HEK293T (cell line): ENCODE measurements at places on chromosomes 1 and 21.
A peak's percentile ranks its signal among the peaks of the same experiment; 100 is the strongest.

DNA sequence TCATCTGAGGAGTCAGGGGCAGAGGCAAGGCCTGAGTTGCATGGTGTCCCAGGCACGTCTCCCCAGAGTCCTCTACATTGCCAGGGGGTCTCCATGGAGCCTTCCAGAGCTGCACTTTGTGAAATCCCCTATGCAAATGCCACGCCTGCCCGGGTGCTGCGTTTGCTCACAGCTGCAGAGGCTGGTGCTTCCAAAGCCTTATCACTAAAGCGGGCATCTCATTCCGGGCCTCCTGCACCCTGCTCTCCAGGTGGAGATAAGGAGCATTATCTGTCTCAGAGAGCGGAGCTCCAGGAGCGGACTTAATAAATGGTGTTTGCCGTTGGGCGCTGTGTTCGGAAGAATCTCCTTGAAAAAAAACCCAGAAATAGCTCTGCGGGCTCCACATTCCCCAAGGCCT, 25.9 kb upstream of the ACTL8 start:
- no peak for DNase-seq

DNA sequence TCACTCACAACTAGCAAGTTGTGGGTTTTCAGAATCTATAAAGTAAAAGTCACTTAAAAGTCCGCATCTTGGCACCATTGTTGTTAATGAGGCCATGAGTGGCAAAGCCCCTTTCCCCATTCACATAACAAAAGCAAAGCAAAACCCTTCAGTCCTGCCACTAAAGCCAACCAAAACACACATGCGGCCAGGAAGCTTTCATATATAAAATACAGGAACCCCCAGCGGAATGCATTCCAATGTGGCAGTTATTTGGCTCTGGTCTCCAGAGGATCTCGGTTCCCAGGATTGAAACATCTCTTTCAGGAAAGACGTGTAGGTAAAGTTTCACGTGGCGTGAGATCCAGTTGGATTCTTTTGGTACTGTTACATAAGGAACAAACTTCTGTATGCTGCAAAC, 2.5 kb upstream of the LBR start:
- DNase-seq, result no peak

GRCh38 chr1:248686815-248687214, 15.8 kb downstream of the OR14I1 start:
- DNase-seq, result peak; percentile 5

GRCh38 chr1:186187601-186188000, 187.5 kb downstream of the TPR start:
- no peak for DNase-seq

- no peak for DNase-seq
Measured at GRCh38 chr1:65362545-65362944, 53.2 kb downstream of the DNAJC6 start.

- DNase-seq, result peak; percentile 82
Measured at GRCh38 chr1:225318706-225319575, 108.9 kb downstream of the LBR start.

GRCh38 chr1:189637041-189637440, 840.6 kb downstream of the BRINP3 start:
- no peak for DNase-seq

- DNase-seq, result no peak
Measured at GRCh38 chr1:153483776-153484175, 23.3 kb upstream of the S100A7 start.
